ENCODE measurements at places on chromosomes 12 and 14. TPM values are rescaled to one million over a fixed set of nuclear protein-coding genes. Genes with fewer than 3 reads are reported as not detected.

The GSC gene
- total RNA-seq: not detected

The LMBR1L gene
- total RNA-seq: 105 TPM

The TGFB3 gene
- total RNA-seq: 2.0 TPM

The RAB15 gene
- 4.3 TPM for total RNA-seq

The RASSF9 gene
- total RNA-seq: not detected

- ATAC-seq: no peak
Observed at GRCh38 chr12:7994731-7995205, 37.7 kb upstream of the FOXJ2 start.

DNA sequence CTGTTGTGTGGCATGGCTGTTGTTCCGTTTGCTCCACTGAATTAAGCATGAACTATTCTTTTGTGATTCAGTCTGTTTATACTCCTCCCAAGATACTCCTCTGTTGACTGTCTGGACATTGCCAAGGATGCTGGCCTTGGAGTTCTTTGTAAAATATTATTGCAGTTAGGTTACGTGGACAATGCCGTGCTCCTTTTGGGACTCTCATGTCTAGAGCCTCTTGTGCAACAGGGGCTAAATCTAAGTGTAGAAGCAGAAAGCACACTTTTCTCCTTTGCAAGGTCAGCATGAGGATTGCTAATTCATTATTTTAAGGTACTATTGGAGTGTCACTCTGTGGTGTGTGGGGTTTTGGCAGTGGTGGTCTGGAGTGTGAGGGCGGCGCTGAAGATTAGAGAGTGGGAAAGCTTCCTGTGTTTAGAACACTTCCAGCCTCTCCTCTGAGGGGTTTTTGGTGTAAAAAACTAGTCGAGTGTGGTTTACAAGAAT is 125.4 kb downstream of the SAMD4A start:
- ATAC-seq: no peak

DNA sequence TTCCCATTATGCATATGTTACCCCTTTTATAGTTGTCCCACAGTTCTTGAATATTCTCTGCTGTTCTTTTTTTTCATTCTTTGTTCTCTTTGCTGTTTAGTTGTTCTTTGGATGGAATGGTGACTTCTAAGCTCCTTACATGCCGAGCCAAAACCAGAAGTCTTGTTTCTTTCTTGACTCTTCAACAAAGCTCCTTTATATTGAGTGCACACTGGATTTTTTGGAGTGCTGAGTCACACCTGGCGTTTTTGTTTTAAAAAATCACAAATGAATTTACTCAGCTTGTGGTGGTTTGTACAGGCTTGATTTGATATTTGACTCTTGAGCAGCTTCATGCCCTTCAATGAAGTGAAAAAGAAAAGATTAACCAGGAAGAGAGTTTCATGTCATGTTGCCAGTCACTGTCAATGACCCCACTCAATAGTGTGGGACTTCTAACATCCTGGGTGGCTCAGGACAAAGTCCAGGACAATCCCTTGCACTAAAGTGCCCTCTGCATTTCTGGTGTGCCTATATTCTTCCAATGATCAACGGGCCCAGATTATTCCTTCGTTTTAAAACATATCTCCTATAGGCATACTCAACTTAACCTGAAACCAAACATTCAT is 112.4 kb upstream of the SLC38A4 start:
- no peak for ATAC-seq

- no peak for ATAC-seq
Observed at GRCh38 chr12:110696283-110696682, 7.4 kb upstream of the HVCN1 start.

- ATAC-seq: no peak
Observed at GRCh38 chr12:84804691-84805473, 107.7 kb downstream of the SLC6A15 start.

DNA sequence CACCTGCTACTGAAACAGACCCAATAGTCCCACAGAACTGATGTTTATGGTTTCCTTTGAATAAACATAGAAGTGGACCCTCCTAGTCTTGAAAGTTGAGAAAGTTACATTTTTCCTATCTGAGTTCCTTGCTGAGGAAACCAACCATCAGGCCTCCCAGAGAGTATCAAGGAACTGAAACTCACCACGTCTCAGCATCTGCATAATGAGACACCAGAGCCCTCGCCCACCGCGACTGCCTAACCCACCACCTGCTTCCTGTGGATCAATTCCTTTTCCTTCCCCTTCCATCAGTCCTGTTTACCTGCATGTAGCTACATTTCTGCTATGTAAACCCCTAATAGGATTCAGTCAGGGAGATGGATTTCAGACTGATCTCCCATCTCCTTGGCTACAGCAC is 443.2 kb upstream of the TMEM132C start:
- ATAC-seq: no peak

- no peak for ATAC-seq
Observed at GRCh38 chr12:46603776-46604456, 221.9 kb downstream of the SLC38A4 start.

GRCh38 chr12:24360057-24360456 is 410.6 kb upstream of the SOX5 start:
- ATAC-seq: no peak

DNA sequence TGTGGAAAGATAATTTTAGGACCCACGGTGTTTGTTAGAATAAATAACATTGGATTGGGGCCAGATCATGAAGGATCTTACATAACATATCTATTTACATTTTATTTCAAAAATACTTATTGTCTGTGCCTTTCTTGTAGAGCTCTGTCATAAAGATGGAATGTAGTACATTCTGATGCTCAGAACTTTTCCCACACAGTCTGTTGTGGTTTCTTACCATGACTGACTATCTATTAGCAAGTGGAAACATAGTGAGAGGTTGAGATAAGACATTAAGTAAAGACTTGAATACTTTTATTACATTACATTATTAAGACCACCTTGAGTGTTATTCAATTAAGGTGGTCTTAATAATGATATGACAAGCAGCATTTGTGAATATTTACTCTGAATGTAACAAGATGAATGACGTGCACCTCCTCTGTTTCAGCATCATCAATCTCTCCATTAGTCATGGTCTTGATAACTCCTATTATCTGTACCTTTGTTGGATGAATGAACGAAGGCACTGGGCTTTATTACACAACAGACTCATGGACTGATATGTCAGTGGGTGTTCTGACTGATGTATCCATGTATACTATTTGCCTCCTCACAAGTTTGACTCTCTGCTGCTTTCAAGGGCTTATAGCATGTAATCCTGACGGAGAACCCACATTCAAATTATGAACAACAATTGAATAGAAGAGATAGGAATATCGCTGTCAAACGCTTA is 883.0 kb upstream of the FLRT2 start:
- no peak for ATAC-seq

GRCh38 chr14:89870316-89870715 is 84.2 kb downstream of the EFCAB11 start:
- no peak for ATAC-seq

DNA sequence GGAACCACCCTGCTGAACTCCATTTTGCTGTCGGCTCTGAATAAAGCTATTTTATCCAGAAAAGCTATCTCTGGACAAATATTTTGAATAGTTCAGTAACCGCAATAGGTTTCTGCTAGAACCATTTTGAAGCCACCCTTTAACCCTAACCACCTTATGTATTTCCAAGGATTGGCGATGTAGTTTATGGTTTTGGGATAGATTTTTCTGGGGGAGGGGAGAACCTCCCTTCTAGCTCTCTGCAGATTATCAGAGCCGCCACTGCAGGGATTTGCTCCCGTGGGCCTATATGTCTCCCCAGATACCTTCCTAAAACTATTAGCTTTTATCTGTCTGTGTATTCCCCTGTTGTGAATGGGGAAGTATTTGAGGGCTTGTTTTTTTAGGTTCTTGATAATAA is 1.8 kb upstream of the TUBA1B start:
- ATAC-seq: no peak
